ENCODE measurements at places on chromosomes 1 and 21.

DNA sequence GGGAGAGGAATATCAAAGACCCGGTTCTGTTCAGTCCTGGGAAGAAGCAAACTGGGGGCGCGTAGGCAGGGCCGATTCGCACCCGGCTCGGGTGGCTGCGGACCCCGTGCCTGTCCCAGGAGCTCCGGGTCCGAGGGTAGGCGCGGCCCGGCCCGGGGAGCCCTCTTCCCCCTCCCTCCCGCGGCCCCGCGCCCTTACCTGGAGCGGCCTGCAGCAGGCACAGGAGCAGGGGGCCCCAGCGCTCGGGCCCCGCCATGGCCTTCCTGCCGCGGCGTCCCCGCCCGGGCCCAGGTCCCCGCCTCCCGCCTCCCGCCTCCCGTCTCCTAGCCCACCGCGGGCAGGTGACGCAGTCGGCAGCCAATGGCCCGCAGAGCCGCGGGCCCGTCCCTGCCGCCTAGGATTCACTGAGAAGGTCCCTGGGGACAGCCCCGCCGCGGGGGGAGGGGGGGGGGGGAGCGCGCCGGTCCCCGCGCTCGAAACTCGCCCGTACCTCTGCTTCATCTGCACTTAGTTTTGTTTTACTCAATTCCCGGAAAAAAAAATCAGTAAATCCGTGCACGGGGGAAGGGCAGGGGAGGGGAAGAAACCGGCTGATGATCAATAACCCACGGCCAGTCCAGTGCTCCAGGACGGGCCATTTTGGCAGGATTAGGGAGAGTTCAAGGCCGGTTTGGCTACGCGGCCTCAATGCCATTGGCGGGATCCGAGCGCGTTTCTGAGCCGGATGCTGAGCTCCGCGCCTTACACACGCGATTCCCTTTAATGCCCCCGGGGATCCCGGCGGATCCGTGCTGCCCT, at the start of gene IFNLR1:
Gene IFNLR1, minus strand, starts transcription at position 297 of the 798 bp plus-strand sequence. Its CDS starts 41 bp downstream, at position 256.
- peak; percentile 71 for DNase-seq

DNA sequence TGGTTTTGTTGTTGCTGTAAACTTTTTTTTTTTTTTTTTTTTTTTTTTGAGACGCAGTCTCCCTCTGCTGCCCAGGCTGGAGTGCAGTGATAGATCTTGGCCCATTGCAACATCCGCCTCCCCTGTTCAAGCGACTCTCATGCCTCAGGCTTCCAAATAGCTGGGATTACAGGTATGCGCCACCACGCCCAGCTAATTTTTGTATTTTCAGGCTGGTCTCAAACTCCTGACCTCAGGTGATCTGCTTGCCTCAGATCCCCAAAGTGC, 78.9 kb upstream of the SLC45A1 start:
- no peak for DNase-seq

DNA sequence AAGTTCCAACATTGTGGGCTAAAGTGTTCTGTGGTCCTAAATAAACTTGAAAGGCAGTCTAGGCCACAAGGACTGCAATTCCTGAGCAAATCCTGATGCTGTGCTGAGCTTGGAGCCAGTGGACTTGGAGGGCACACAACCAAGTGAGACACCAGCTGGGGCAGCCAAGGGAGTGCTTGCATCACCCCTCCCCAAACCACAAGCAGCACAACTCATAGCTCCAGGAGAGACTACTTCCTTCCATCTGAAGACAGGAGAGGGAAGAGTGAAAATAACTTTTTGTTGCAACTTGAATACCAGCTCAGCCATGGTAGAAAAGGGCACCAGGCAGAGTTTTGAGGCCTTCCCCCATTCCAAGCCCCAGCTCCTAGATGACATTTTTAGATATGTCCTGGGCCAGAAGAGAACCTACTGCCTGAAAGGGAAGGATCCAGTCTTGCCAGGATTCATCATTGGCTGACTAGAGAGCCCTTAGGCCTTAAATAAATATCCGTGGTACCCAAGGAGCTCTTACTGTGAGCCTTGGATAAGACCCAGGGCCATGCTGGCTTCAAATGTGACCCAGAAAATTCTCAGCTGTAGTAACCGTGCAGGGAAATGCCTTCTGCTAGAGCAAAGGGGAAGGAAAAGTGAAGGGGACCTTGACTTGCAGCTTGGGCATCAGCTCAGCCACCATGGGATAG, 35.4 kb upstream of the LRRC8B start:
- DNase-seq = no peak

GRCh38 chr21:31829736-31830472, 42.9 kb upstream of the HUNK start:
- no peak for DNase-seq

DNA sequence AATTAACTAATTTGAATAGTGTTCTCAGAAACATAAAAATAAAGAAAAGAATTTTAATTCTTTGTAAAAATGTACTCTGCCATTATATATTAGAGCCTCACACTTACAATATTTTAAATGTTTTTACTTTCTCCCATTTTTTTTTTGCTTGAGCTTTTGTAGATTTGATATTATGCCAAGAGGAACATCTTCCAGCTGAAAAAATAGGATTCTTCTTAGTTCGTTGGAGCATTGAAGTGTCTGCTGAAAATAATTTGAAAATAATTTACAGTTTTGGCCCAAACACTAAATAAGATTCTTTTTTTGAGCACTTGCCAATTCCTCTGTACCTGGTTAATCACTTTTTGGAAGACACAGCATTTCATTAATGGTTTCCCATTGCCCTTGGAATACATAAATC, 175.0 kb upstream of the COL11A1 start:
- DNase-seq = no peak

GRCh38 chr1:170662561-170663403, 1.1 kb upstream of the PRRX1 start:
- no peak for DNase-seq

DNA sequence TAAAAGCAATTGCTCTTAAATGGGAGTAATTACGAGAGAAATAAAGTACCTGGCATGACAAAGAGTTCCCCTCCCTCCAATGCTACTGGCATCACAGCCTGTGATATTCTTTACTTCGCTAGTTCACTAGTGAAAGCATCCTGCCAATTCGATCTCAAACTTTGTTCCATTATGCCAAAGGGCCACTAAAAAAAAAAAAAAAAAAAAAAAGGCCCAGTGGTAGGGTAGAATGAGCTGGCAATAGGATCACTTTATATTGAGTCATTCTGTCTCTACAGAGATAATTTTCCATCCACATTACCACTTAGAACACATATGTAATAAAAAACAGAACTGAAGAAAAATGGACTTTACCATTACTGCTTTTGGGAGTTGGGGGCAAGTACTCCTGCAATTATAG, 11.2 kb downstream of the PUM1 start:
- DNase-seq = no peak

Data from right renal pelvis (tissue), 4 donors.